T-helper 17 cell (primary cell): ENCODE measurements at places on chromosomes 6 and 20. TPM values are rescaled to one million over a fixed set of nuclear protein-coding genes. Genes with fewer than 3 reads are reported as not detected.

DNA sequence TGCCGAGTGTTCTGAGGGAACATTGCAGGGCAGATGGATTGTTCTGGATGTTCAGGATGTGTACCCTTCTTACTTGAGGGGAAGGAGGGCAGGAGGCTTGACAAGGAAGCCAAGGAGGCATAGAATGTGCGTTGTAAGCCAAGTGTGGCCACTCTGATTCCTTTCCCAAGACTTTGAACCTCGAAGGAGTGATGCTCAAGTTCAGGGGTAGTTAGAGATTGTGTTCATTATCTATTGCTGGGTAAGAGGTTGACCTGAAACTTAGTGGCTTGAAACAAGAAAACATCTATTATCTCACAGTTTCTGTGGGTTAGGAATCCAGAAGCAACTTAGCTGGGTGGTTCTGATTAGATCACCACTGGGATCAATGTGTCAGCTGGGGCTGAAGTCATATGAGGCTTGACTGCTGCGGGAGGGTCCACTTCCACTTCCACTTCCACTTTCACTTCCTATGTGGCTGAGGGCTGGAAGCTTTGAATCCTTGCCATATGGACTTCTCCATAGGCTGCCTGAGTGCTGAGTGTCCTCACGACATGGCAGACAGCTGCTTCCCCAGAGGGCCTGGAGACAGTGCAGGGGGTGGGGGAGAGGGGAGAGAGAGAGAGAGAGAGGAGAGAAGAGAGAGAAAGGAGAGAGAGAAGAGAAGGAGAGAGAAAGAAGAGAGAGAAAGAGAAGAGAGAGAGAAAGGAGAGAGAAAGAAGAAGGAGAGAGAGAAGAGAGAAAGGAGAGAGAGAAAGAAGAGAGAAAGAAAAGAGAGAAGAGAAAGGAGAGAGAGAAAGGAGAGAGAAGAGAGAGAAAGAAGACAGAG, 6.9 kb upstream of the CD40 start:
- H3K36me3 ChIP-seq = peaks cover 10% of the 10 kb centered on the region
- H3K4me1 ChIP-seq = peaks cover 9% of the 10 kb centered on the region
- peak overlapping the region; percentile 57 for H3K27ac ChIP-seq
- no peak overlapping the region for H3K4me3 ChIP-seq

The SEC23B gene
- 56.0 TPM for total RNA-seq

DNA sequence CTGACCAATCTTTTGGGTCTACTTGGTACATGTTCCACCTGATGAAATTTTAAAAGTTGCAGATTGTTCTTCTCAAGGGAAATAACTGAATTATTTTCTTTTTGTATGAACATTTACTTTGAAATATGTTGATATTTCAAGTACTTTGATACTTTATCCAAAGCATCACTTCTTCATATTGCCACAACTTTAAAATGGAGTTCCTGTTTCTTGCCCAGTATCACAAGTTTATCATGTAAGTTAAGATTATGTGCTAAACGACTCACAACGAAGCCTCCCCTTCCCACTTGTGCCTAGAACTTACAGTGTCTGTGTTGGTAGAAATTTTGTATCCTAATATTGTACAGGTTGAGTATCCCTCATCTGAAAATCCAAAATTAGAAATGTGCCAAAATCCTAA, 108.4 kb downstream of the ARID1B start:
- no peaks in the 10 kb centered on the region for H3K36me3 ChIP-seq
- H3K4me1 ChIP-seq = peaks cover 55% of the 10 kb centered on the region
- H3K27ac ChIP-seq = peak overlapping the region; percentile 41

GRCh38 chr20:35600993-35601973, 14.3 kb upstream of the SPAG4 start:
- DNase-seq = peak; percentile 74
- no peak overlapping the region for H3K27ac ChIP-seq
- peak overlapping the region; percentile 85 for H3K4me3 ChIP-seq
- peaks cover 3% of the 10 kb centered on the region for H3K36me3 ChIP-seq

GRCh38 chr6:36123270-36124139, 6.8 kb upstream of the MAPK13 start:
- peaks cover 66% of the 10 kb centered on the region for H3K4me1 ChIP-seq
- DNase-seq = peak; percentile 74
- H3K27ac ChIP-seq = peak overlapping the region; percentile 69
- H3K36me3 ChIP-seq = no peaks in the 10 kb centered on the region
